NCI-H1417 treated with DMSO at 0.1 percent for 48 hours (cell line): ENCODE measurements at places on chromosomes 3 and 15.

GRCh38 chr3:178778589-178778988 lies 242.4 kb downstream of the KCNMB2 start:
- DNase-seq: peak; percentile 9

DNA sequence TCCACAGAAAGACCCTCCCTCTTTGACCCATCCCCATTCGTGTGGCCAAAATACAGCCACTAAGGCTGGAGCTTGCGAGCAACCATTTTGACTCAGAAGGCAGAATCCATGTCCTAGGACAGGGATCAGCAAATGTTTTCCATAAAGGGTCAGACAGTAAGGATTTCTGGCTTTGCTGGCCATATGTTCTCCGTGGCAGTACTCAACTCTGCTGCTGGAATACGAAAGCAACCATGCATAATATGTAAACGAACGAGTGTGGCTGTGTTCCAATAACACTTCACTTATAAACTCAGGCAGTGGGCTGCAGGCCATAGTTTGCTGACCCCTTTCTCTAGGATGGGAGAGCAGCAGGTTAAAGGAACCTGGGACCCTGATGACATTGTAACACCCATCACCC lies 77.6 kb upstream of the WNT5A start:
- DNase-seq: no peak

DNA sequence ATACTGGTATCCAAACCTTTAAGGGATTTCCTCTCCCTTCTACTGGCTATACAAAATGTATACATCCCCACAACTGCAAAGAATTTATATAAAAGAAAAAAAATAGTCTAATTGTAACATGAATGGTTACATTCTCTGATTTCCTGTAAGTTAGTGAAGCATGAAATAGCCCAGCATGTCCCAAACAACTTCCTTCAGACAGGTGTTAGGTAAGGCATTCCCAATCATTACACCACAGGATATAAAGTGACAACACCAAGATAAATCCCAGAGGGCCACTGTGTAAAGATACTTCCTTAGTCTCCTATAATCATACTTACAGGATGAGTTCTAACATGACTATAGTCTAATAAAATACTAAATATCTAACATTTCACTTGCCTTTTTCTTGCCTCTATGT lies 7.6 kb downstream of the CMTM6 start:
- no peak for DNase-seq

DNA sequence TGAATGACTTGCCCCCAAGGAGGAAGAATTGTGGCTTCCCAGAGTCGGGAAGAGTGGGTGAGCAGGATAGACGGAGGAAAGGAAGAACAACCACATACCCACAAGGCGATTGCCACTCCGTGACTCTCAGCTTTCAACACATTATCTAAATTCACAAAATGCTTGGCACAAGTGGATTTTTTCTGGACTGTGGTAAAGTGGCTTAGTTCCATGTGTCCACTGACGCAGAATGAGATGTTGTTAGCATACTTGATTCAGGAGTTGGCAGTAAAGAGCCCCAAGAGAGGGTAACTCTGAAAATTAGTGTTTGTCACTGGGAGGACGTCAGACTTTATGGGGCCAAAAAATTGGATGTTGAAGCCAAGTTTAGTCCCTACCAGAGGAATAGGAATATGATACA lies 198.8 kb upstream of the CTNNB1 start:
- DNase-seq: no peak

- DNase-seq: no peak
Measured at GRCh38 chr3:61192222-61192621, 59.0 kb downstream of the FHIT start.

DNA sequence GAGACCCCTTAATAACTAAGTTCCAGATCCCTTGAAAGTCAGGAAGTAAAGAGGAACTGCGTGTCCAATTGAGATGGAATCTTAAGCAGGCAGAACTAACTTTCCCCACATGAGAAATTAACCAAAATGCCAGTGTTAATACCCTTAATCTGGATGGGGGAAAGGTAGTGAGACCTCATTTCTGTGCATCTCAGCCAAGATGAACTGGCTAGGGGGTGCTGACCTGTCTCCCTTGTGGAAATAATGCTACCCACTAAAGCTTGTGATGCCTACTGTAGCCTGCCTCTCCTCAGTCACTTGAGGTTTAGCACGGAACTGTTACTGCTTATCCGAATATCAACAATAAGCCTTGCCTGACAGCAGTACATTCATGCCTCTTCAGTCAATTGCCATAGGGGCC lies 15.1 kb downstream of the BOC start:
- DNase-seq: no peak

DNA sequence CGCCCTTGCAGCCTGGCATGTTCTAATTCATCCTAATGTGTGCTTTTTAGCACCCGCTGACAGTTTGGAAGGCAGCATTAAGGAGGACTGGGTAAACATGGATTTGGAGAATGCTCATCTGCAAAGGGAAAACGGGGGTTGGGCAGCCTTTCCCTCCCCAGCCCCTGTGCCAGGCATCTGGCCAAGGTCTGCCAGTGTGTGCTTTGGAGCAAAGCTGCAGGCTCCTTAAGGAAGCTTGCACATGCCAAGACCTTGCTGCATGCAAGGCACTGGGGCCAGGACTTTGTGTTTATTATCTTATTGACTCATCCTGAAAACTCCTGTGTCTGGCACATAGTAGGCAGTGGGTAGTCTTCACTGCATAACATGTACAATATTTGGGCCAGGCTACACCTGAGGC lies 20.1 kb downstream of the FAM3D start:
- DNase-seq: no peak

DNA sequence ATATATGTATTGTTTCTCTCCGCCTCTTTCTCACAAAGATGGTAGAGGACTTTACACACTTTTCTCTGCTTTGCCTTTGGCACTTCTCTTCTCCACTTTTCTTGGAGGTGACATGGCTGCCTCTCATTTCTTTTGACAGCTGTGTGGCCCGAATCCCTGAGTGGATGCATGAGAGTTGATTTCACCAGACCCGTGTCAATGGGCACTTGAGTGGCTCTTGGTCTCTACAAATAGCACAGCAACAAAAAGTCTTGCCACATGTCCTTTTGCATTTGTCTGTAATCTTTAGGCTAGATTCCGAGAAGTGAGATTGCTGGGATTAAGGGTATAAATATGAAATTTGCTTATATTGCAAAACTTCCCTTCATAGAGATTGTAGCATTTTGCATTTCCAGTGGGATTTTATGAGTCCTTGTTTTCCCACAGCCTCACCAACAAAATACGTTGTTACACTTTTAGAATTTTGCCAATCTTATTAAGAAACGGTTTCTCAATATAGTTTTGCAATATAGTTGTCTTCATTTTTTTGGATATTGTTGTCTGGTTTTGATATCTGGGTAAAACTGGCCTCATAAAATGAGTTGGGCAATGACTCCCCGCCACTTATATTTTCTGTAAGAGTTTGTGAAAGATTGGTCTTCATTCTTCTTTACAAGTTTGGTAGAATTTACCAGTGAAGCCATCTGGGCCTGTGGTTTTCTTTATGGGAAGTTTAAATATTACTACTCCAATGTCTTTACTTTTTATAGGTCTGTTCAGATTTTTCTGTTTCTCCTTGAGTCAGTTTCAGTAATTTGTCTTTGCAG lies 5.2 kb upstream of the TRPM1 start:
- DNase-seq: no peak

DNA sequence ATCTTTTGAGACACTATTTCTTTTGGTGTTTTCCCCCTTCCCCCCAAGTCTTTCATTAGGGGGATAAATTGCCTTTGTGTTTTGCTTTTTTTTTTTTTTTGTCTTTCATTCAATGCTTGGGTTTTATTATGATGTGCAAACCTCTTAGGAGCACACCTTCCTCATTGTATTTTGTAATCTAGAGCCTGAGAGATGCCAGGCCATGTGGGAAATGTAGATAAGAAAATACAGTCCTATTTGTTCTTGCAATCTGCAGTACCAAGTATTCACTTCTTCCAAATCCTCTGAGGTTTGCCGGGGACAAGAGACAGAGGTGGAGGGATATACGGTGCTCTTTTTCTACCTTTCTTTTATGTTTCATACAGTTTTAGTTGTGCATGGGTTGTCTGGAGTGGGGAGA lies 66.7 kb downstream of the LARS2 start:
- DNase-seq: no peak

DNA sequence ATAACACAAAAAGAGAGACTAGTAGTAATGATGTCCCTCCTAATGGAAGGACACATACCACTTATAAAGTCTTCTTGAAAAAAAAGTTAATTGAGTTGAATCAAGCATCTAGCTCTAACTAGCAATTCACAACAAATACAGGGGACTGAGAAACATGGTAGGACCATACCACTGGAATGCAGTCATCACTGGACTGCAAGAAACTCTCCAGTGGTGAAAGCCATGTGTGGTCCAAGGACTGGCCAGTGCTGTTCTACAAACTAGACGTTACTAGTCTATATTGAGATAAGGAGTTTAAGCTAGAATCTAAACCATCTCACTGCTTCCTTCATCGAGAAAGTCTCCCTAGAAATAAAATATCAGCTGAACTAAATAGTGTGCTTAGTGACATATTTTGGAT lies 16.7 kb downstream of the FBN1 start:
- DNase-seq: no peak

DNA sequence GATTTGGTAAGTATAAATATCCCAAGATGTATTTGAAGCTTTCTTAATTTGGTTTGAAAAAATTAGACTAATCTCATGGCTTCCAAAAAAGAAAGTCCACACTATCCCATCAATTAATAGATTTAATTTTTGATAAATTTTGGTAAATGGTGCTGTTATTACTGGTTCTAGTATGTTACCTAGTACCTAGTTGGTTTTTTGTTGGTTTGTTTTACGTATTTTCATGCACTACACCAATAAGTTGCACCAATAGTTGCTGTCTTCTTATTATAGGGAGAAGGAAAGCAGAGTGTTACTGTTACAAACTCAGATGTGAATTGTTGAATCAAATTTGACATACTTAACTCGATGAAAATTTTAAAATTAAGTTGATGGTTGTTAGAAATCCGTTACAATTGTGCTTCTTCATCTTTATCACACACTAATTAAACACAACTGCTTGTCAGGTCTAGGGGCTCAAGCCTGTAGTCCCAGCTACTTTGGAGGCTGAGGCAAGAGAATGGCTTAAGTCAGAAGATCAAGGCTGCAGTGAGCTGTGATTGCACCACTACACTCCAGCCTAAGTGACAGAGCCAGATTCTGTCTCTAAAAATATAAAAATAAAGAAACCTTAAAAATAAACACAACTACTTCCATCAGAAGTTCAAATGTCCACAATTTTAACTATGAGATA lies 23.1 kb upstream of the MBNL1 start:
- no peak for DNase-seq

- DNase-seq: no peak
Measured at GRCh38 chr15:61248790-61249189, 19.7 kb upstream of the RORA start.

- DNase-seq: peak; percentile 47
Measured at GRCh38 chr3:119145500-119146167, at the start of gene TEX55. TSS of gene TEX55 (plus strand) at chr3:119146165. CDS start at chr3:119146190, 25 bp downstream.

DNA sequence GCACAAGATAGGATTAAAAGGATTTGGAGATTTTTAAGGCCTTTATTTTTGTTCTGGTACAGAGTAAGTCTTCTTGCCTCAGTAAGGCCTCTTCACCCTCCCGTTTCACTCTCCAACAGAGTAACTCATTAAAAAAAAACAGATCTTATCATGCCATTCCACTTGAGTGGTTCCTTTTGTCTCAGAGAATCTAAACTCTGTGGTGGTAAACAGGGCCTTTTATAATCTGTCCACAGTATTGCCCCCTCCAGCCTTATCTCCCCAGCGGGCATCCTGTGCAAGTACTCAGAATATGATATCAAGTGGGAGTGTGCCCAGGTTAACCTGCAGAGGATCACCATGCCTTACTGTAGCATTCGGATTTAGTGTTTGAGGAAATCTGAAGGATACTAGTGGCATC lies 20.3 kb upstream of the ATOSA start:
- DNase-seq: no peak

GRCh38 chr15:89904519-89904918 lies 8.2 kb downstream of the ARPIN start:
- DNase-seq: no peak

DNA sequence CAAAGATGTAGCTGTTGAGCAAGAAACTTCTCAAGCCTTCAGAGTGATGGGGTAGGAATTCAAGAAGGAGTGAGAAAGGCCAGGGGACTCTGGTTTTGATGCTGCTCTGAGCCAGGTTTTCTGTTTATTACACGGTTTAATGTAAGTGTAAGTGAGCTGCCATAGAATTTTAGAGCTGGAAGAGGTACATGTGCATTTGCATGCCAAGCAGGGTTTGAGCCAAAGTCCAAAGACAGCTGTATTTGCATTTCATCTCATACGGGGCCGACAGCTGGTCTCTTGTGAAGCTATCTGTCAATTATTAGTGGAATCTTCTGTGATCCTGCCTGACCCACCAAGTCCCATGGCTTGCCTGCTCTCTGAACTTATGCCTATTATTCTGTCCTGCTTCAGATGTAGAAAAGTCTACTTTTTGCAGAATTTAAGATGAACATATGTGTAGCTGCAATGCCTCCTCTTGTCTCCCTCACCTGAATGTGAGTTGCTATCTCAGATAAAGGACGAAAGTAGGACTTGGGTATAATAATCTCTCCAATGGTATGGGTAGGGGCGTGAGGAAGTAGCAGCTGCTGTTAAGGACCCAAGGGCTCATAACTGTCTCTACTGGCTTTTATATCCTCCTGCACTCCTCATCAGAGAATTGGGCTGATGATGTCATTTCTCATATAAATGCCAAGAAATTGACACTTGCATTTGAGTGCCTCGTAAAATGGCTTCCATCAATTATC lies 160.0 kb downstream of the SQOR start:
- DNase-seq: no peak

DNA sequence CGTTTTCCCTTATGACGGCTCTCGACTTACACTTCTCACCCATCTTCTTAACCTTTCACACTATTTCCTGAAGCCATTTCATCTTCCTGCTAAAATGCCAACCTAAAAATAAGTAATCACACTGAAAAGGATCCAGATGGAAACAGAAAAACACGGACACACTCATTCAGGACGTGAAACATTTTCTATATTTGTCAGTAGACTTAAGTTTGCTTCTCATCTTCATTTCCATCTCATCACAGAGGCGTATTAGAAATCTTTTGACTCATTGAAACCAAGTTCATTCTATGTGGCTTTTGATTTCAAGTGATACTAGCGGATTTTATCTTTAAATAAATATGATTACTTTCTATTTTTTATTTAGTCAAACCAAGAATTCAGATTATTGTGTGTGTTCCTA lies 27.4 kb upstream of the DLG1 start:
- no peak for DNase-seq

GRCh38 chr3:98545940-98546339 lies 14.2 kb downstream of the GPR15 start:
- no peak for DNase-seq
